ENCODE measurements at places on chromosomes 16 and 17.

- no peaks in the 10 kb centered on the region for H3K36me3 ChIP-seq
- no peak for DNase-seq
- peaks cover 2% of the 10 kb centered on the region for H3K27me3 ChIP-seq
- H3K4me1 ChIP-seq = no peaks in the 10 kb centered on the region
- H3K27ac ChIP-seq = no peak overlapping the region
Measured at GRCh38 chr17:45667591-45668171, 116.4 kb upstream of the CRHR1 start.

DNA sequence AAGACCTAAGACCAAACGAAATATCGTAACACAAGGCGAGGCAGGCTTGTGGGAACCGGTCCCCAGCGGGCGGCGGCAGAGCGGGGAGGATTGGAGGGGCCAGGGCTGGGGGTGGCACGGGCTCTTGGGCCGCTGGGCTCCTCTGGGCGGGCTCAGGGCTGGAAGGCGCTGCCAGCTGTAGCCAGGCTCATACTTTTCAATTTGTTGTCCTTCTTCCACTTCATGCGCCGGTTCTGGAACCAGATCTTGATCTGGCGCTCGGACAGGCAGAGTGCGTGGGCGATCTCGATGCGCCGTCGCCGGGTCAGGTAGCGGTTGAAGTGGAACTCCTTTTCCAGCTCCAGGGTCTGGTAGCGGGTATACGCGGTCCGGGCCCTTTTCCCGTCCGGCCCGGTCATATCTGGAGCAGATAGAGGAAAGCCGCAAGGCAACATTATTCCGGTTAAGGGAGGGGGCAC lies 1.5 kb downstream of the HOXB5 start:
- H3K4me1 ChIP-seq = peaks cover 30% of the 10 kb centered on the region
- DNase-seq = no peak
- no peaks in the 10 kb centered on the region for H3K36me3 ChIP-seq

DNA sequence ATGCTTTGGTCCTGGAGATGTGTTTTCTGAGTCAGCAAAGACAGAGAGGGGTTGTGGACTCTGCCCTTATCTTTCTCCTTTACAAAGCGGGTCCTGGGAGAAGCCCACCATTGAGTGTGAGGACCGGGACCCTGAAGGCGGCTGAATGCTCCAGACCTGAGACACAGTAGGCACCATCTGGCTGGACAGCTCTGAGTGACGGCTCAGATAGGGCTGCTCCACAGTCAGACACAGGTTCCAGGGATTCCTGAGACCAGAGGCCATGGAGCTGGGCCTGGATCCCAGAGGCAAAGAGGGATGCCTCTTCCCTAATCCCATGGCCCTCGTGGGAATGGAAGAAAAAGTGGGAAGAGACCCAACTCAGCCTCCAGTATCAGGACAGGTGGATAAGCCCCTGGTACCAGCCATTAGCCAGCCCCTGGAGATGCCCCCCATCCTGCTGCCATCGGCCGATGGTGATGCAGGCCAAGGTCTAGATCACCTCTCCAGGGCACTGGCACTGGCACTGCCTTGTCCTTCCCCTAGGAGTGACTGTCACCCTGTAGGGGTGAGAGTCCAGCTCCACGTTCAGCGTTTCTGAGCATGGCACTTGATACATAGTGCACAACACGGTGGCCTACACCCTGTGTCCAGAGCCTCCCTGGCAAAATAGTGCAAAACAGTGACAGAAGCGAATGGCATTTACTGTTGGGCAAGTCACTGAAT lies 4.7 kb downstream of the MMP15 start:
- DNase-seq = no peak
- H3K4me1 ChIP-seq = peaks cover 17% of the 10 kb centered on the region
- H3K27me3 ChIP-seq = no peaks in the 10 kb centered on the region
- H3K4me3 ChIP-seq = no peak overlapping the region
- H3K27ac ChIP-seq = no peak overlapping the region

DNA sequence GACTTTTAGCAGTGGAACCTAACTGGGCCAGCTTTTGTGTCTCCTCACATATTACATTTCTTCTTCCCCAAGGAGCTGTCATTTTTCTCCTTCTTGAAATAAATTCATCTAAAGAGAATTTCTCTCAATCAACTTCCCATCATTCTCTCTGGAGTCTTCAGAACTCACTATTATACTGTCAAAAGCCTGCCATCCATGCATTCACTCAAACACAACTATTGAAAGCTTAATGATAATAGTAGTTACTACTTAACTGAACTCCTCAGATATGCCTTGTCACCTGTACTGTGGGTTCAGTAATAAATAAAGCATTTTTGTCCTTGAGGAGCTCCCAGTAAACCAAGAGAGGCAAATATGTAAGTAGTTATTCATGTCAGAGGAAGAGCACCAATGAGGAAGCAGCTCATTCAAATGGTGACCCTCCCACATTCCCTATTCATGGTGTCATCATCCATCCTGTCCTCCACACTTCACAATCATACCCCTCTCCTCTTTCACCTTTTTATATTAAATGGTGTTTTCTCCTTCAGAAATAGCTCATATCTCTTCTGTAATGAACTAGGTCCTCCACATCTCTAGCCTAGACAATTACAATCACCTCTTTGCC lies 162.6 kb downstream of the CA10 start:
- no peak overlapping the region for H3K27ac ChIP-seq
- no peaks in the 10 kb centered on the region for H3K27me3 ChIP-seq
- no peak overlapping the region for H3K4me3 ChIP-seq
- H3K36me3 ChIP-seq = no peaks in the 10 kb centered on the region

DNA sequence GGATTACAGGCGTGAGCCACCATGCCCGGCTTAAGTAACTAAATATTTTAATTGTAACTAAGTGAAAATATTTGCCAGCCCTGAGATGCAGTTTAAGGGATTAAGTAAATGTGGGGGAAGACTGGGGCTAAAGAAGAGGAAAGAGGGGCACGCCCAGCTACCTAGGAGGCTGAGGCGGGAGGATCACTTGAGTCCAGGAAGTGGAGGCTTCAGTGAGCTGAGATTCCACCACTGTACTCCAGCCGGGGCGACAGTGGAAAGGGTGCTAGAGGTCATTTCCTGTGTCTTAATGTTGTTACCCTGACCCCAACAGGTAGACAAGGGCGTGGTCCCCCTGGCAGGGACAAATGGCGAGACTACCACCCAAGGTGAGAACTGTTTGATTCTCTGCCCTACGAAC lies 2.8 kb downstream of the ALDOA start:
- no peak overlapping the region for H3K4me3 ChIP-seq
- H3K27ac ChIP-seq = peak overlapping the region; percentile 93
- H3K4me1 ChIP-seq = peaks cover 51% of the 10 kb centered on the region
- peaks cover 44% of the 10 kb centered on the region for H3K36me3 ChIP-seq
- DNase-seq = no peak

- H3K27ac ChIP-seq = no peak overlapping the region
- H3K27me3 ChIP-seq = no peaks in the 10 kb centered on the region
- DNase-seq = no peak
Measured at GRCh38 chr16:89038811-89039735, 54.6 kb upstream of the ACSF3 start.

DNA sequence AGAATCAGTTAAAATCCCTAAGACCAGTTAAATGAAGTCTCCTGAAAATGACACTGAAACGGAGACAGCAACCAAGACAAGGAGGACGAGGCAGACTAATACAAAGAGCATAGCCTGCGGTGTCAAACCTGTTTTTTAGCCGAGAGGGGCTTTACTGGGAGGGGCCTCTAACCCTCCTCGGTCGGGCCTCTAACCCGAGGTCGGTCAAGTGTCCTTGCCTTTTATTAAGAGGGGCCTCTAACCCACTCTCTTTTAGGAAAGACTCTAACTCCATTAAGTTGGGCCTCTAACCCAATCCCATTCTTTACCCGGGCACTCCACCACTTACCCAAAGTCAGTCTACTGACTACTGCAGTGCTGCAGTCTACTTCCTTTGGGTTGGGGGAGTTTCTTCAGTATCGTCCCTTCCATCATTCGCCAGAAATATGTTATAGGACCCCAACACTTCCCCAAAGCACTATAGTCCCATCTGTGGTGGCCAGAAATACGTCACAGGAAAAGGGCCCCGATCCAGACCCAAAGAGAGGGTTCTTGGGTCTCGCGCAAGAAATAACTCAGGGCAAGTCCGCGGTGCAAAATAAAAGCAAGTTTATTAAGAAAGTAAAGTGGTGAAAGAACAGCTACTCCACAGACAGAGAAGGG lies 39.2 kb upstream of the ARL4D start:
- DNase-seq = no peak
- no peaks in the 10 kb centered on the region for H3K27me3 ChIP-seq
- no peaks in the 10 kb centered on the region for H3K36me3 ChIP-seq
- peaks cover 11% of the 10 kb centered on the region for H3K4me1 ChIP-seq
- H3K27ac ChIP-seq = peak overlapping the region; percentile 97

GRCh38 chr17:79695293-79695790 lies 35.4 kb upstream of the ENPP7 start:
- H3K4me1 ChIP-seq = no peaks in the 10 kb centered on the region
- H3K27ac ChIP-seq = no peak overlapping the region
- H3K4me3 ChIP-seq = no peak overlapping the region

- H3K27ac ChIP-seq = peak overlapping the region; percentile 92
- H3K27me3 ChIP-seq = no peaks in the 10 kb centered on the region
- no peak for DNase-seq
- peaks cover 67% of the 10 kb centered on the region for H3K4me1 ChIP-seq
- H3K36me3 ChIP-seq = peaks cover 67% of the 10 kb centered on the region
Measured at GRCh38 chr17:8900207-8900606, 32.7 kb upstream of the PIK3R6 start.

- H3K36me3 ChIP-seq = no peaks in the 10 kb centered on the region
- H3K4me1 ChIP-seq = no peaks in the 10 kb centered on the region
- H3K4me3 ChIP-seq = no peak overlapping the region
- H3K27ac ChIP-seq = no peak overlapping the region
Measured at GRCh38 chr16:85603203-85603755, 9.8 kb upstream of the GSE1 start.

DNA sequence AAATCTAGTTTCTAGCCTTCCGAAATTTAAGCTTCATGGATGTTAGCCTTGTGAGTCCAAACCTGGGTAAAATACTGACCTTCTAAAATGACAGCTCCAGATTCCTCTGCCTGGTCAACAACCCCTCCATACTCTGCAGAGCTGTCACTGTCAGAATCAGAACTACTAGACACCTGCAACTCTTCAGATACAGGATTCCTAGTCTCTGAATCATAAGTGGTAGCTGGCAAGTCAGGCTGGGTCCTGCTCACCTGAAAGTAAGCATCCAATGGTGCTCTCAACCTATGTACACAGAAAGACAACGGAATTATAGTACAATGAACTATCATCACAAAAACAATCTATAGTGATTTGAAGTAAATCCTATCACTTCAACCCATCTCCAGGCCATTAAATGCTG lies 14.8 kb downstream of the RFWD3 start:
- H3K4me3 ChIP-seq = no peak overlapping the region
- H3K27me3 ChIP-seq = no peaks in the 10 kb centered on the region
- H3K4me1 ChIP-seq = peaks cover 13% of the 10 kb centered on the region
- H3K27ac ChIP-seq = no peak overlapping the region

- H3K4me1 ChIP-seq = no peaks in the 10 kb centered on the region
- H3K27me3 ChIP-seq = peaks cover 5% of the 10 kb centered on the region
- no peaks in the 10 kb centered on the region for H3K36me3 ChIP-seq
- no peak overlapping the region for H3K4me3 ChIP-seq
Measured at GRCh38 chr16:80852261-80852872, 48.0 kb upstream of the CDYL2 start.

DNA sequence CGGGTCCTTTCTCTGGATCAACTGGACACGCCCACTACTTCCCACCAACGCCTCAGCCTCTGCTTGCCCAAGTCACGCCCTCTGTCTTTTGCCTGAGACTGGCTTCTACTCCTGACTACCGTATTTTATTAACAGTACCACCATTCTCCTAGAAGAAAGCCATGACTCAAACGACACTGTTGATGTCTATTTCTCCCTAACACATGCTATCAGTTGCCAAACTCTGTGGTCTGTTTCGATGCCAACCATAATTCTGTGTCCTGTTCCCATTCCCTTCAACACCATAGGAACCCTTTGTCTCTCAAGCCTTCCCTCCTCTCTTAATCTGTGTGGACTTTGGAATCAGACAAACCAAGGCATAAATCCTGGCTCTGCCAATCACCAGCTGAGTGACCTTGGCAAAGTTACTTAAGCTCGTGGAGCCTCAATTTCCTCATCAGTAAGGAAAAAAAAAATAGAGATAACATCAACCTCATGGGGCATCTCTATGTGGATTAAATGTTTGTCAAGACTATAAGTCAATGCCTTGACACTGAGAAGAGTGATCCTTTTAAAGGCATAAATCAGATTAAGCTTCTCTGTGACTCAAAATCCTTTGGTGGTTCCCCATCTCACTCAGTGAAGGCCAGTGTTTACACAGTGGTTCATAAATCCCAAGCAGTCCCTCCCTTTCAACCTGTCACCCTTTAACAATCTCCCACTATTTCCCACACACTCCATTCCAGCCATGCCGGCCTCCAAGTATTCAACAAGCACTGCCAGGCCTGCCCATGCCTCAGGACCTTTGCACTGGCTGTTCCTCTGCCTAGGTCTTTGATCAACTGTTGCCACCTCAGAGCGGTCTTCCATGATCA lies 45.6 kb downstream of the ERN1 start:
- DNase-seq = no peak
- H3K27me3 ChIP-seq = no peaks in the 10 kb centered on the region
- no peak overlapping the region for H3K4me3 ChIP-seq

- peaks cover 22% of the 10 kb centered on the region for H3K36me3 ChIP-seq
- H3K27me3 ChIP-seq = no peaks in the 10 kb centered on the region
- no peak overlapping the region for H3K4me3 ChIP-seq
- peaks cover 39% of the 10 kb centered on the region for H3K4me1 ChIP-seq
Measured at GRCh38 chr16:4376126-4376892, 4.7 kb downstream of the VASN start.

GRCh38 chr16:15608398-15609285 lies 34.3 kb downstream of the MARF1 start:
- H3K4me3 ChIP-seq = no peak overlapping the region
- DNase-seq = no peak
- no peaks in the 10 kb centered on the region for H3K27me3 ChIP-seq
- peaks cover 96% of the 10 kb centered on the region for H3K36me3 ChIP-seq

DNA sequence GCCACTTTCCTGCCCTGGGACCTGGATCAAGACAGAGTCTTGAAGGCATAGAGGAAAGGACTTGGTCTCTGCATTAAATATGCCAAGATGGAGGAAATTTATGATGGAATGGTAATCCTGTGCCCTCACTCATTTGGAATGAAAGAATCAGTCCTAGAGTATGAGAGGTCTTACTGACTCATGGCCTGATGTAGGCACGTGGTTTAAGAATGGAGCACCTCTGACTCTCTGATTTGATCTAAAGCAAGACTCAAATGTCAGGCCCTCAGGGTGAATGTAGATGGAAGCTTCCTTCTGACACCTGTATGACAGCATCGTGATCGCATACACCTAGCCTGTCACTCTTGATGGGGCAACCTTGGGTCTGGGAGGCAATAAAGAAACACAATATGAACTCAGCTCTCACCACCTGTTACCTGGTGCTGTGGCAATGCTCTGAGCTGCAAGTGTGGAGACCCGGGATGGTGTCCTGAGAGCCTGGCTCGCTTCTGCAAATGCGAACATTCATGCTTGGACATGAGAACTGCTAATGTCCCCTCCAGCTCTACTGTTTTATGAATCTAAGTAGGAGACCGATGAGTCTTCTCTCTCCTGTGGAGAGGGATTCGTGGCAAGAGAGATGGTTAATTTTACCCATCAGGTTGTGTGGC lies 229.9 kb downstream of the ABCC12 start:
- H3K4me3 ChIP-seq = no peak overlapping the region
- H3K36me3 ChIP-seq = no peaks in the 10 kb centered on the region
- H3K27ac ChIP-seq = no peak overlapping the region
- no peaks in the 10 kb centered on the region for H3K27me3 ChIP-seq
- no peak for DNase-seq
- no peaks in the 10 kb centered on the region for H3K4me1 ChIP-seq

GRCh38 chr17:37028040-37028439 lies 79.3 kb downstream of the AATF start:
- H3K4me3 ChIP-seq = no peak overlapping the region
- no peak for DNase-seq
- H3K27ac ChIP-seq = no peak overlapping the region
- peaks cover 10% of the 10 kb centered on the region for H3K4me1 ChIP-seq
- H3K27me3 ChIP-seq = no peaks in the 10 kb centered on the region

Measured in CD4-positive, CD25-positive, alpha-beta regulatory T cell (primary cell).